Gastroesophageal sphincter (tissue), 4 donors: ENCODE measurements at places on chromosomes 1 and 21. TPM values are rescaled to one million over a fixed set of nuclear protein-coding genes. Genes with fewer than 3 reads are reported as not detected.

AIRE gene
- total RNA-seq: not detected

CRP gene
- not detected for total RNA-seq

CFHR3 gene
- total RNA-seq: not detected

ABCG1 gene
- total RNA-seq: 17.6 TPM

RAD54L gene
- not detected for total RNA-seq

MX1 gene
- 20.2 TPM for total RNA-seq

- ATAC-seq: no peak
Measured at GRCh38 chr21:35138665-35139381, 89.7 kb upstream of the RUNX1 start.

- no peak for ATAC-seq
Measured at GRCh38 chr1:173134800-173135199, 72.3 kb downstream of the TNFSF4 start.
